Activated CD8-positive, alpha-beta T cell treated with anti-CD3 and anti-CD28 coated beads, Interleukin-2, amount 10 ng/mL, durations not matched to agents 7 days and 5 days (primary cell): ENCODE measurements at places on chromosomes 12 and 14.

- H3K4me3 ChIP-seq: no peak overlapping the region
- no peak for DNase-seq
Measured at GRCh38 chr12:25276199-25276937, 25.6 kb upstream of the KRAS start.

DNA sequence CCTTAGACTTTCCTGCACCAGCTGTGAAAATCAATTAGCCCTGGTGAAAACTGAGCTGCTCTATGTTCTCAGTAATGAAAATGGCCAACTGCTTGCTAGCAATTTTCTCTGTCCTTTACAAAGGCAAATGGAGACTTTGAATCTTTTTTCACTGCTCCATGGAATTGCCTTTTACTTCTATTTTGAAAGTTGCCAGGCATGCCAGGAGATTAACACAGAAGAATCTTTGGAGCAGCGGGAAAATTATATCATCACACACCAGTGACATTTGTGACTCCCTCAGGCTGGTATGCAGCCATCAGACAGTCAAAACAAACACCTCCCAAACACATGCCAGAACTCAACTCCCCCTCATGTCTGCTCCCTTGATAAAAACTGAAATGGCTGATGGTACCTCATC lies 872.0 kb upstream of the FLRT2 start:
- H3K27ac ChIP-seq: no peak overlapping the region
- H3K36me3 ChIP-seq: no peaks in the 10 kb centered on the region
- no peak for DNase-seq
- no peak overlapping the region for H3K4me3 ChIP-seq
- H3K4me1 ChIP-seq: no peaks in the 10 kb centered on the region
- no peaks in the 10 kb centered on the region for H3K27me3 ChIP-seq

GRCh38 chr14:103206836-103207387 lies 83.7 kb downstream of the TNFAIP2 start:
- DNase-seq: no peak
- H3K36me3 ChIP-seq: peaks cover 6% of the 10 kb centered on the region
- peaks cover 14% of the 10 kb centered on the region for H3K27me3 ChIP-seq
- no peak overlapping the region for H3K4me3 ChIP-seq
- H3K27ac ChIP-seq: no peak overlapping the region

DNA sequence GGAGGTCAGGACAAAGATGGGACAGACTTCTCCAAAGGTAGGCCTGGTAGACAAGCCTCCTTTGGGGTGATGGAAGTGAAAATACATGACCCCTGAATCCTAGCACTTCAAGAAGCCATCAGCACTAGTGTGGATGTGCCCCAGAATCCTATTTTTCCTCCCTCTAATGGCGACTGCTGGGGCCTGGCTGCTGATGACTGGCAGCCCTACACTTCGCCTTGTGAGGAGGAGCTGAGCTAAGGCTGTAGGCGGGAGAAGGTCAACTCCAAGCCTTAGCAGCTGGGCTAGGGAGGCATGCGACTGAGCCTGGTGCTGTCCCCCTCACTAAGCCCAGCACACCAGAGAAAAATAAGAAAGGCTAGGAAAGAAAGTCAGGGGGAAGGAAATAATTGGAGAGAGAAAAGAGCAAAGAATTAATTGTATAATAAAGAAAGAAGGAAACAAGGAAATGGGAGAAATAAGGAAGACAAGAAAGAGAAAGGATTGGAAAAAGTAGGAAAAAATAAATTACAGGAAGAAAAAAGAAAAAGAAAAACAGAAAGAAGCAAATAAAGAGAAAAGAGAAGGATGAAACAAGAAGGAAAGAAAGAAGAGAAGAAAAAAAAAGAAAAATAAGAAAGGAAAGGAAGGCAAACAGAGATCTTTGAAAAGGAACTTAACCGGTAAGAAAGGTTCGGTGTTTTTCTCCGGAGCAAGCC lies 4.7 kb upstream of the HOXC10 start:
- H3K27ac ChIP-seq: no peak overlapping the region
- H3K4me3 ChIP-seq: no peak overlapping the region
- DNase-seq: no peak
- peaks cover 22% of the 10 kb centered on the region for H3K4me1 ChIP-seq
- H3K27me3 ChIP-seq: peaks cover 92% of the 10 kb centered on the region

GRCh38 chr12:29655861-29656260 lies 127.9 kb downstream of the TMTC1 start:
- no peak overlapping the region for H3K27ac ChIP-seq

- no peaks in the 10 kb centered on the region for H3K27me3 ChIP-seq
- H3K4me1 ChIP-seq: no peaks in the 10 kb centered on the region
- no peak overlapping the region for H3K27ac ChIP-seq
- no peaks in the 10 kb centered on the region for H3K36me3 ChIP-seq
- H3K4me3 ChIP-seq: no peak overlapping the region
Measured at GRCh38 chr12:115630136-115630535, 647.4 kb downstream of the MED13L start.

GRCh38 chr12:67386869-67387565 lies 117.9 kb downstream of the CAND1 start:
- DNase-seq: no peak
- no peaks in the 10 kb centered on the region for H3K36me3 ChIP-seq
- H3K4me1 ChIP-seq: peaks cover 4% of the 10 kb centered on the region
- H3K27ac ChIP-seq: no peak overlapping the region

GRCh38 chr14:63642656-63643382 lies 1.1 kb upstream of the WDR89 start:
- peak overlapping the region; percentile 76 for H3K4me3 ChIP-seq
- H3K27me3 ChIP-seq: no peaks in the 10 kb centered on the region
- no peak for DNase-seq
- H3K4me1 ChIP-seq: peaks cover 30% of the 10 kb centered on the region
- H3K27ac ChIP-seq: peak overlapping the region; percentile 92

GRCh38 chr14:37658156-37658555 lies 62.7 kb downstream of the TTC6 start:
- H3K27me3 ChIP-seq: no peaks in the 10 kb centered on the region
- no peak overlapping the region for H3K27ac ChIP-seq
- H3K4me3 ChIP-seq: no peak overlapping the region
- H3K36me3 ChIP-seq: no peaks in the 10 kb centered on the region

DNA sequence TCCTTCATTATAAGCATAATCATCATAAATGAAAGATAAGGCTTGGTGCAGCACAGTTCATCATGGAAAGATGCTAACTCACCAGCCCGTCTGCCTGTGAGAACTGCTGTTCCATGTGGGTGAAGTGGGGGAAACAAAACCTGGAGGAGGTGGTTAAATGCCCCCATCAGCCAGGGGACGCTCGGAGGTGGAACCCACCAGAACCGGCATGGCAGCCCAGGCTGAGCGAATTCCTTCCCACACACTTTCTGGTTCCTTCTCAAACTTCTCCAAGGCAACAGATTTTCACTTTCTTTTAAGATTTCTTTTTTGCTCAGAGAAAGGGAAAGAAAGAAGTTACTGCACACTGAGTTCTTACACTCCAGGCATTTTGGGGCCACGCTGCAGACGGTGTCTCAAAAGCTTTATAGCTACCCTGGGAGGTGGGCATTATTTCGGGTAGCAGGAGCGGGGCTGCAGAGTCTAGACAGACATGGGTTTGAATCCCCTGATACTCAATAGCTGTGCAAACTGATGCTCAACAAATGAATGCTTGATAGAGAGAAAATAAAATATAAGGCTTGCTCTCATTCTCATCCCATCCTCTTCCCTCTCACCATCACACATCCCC lies 190.7 kb downstream of the BCL11B start:
- H3K4me3 ChIP-seq: no peak overlapping the region
- no peak overlapping the region for H3K27ac ChIP-seq
- H3K4me1 ChIP-seq: peaks cover 14% of the 10 kb centered on the region
- no peaks in the 10 kb centered on the region for H3K27me3 ChIP-seq
- DNase-seq: no peak

- no peak for DNase-seq
- peaks cover 34% of the 10 kb centered on the region for H3K27me3 ChIP-seq
- H3K4me1 ChIP-seq: no peaks in the 10 kb centered on the region
- H3K4me3 ChIP-seq: no peak overlapping the region
- H3K36me3 ChIP-seq: peaks cover 1% of the 10 kb centered on the region
Measured at GRCh38 chr12:128268379-128268995, 1.5 kb downstream of the TMEM132C start.

- no peak overlapping the region for H3K27ac ChIP-seq
- no peaks in the 10 kb centered on the region for H3K27me3 ChIP-seq
- no peak for DNase-seq
- H3K36me3 ChIP-seq: peaks cover 52% of the 10 kb centered on the region
- no peak overlapping the region for H3K4me3 ChIP-seq
Measured at GRCh38 chr12:94276725-94277124, 128.3 kb downstream of the PLXNC1 start.

GRCh38 chr12:84856156-84856900 lies 56.3 kb downstream of the SLC6A15 start:
- H3K4me1 ChIP-seq: no peaks in the 10 kb centered on the region
- DNase-seq: no peak
- H3K36me3 ChIP-seq: no peaks in the 10 kb centered on the region
- H3K27ac ChIP-seq: no peak overlapping the region
